ENCODE measurements at places on chromosomes 3 and 15.

DNA sequence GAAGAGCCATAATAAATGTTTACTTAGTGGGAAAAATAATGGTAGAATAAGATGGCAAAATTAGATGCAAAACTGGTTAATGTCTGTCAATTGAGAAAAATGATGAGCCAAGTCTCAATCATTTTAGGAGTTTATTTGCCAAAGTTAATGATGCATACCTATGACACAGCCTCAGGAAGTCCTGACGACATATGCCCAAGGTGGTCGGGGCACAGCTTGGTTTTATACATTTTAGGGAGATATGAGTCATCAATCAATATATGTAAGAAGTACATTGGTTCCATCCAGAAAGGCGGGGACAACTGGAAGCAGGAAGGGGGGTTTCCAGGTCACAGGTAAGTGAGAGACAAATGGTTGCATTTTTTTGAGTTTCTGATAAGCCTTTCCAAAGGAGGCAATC is 31.5 kb downstream of the CLEC3B start:
- no peak for DNase-seq

DNA sequence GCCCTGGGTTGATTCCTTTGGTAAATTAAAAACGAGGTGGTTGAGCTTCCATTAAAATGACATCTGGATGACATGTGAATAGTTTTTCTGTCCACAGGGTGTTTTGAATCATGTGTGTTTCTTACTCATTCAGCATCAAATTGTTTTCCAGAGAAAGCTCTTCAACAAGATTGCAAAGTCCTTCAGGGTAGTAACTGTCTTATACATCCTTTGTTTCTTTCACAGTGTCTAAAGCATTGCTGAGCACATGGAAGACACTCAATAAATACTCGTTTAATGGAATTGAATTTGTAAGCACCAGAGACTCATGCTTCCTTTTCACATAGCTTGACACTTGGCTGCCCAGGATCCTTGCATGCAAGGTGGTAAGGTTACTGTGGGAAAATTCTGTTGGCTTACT is 223.1 kb upstream of the CNTN6 start:
- no peak for DNase-seq

GRCh38 chr15:46858150-46858549 is 859.2 kb upstream of the SEMA6D start:
- DNase-seq: no peak

GRCh38 chr3:123027292-123028232 is at the start of gene SEMA5B:
TSS of gene SEMA5B (minus strand) at chr3:123027763. CDS start at chr3:122961263, 66,500 bp downstream.
- no peak for DNase-seq

- DNase-seq: no peak
Measured at GRCh38 chr15:34769711-34770110, 14.9 kb upstream of the GJD2 start.

DNA sequence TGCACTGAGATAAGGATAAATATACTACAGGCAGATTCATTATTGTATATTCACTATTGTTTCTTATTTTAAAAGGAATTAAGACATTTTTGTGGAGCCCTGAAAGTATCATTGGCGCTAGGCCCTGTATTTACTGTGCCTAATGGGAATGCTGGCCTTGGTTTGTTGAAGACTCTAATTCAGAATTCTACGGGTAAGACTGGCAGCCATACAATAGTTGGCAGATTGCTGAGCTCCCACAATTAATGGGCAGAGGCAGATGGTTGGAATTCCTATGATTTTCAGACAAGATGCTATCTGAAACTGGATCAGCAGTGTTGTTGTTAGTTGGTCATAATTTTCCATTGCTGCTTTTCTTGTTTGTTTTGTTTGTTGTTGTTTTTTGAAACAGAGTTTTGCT is 14.7 kb downstream of the PGBD4 start:
- no peak for DNase-seq

DNA sequence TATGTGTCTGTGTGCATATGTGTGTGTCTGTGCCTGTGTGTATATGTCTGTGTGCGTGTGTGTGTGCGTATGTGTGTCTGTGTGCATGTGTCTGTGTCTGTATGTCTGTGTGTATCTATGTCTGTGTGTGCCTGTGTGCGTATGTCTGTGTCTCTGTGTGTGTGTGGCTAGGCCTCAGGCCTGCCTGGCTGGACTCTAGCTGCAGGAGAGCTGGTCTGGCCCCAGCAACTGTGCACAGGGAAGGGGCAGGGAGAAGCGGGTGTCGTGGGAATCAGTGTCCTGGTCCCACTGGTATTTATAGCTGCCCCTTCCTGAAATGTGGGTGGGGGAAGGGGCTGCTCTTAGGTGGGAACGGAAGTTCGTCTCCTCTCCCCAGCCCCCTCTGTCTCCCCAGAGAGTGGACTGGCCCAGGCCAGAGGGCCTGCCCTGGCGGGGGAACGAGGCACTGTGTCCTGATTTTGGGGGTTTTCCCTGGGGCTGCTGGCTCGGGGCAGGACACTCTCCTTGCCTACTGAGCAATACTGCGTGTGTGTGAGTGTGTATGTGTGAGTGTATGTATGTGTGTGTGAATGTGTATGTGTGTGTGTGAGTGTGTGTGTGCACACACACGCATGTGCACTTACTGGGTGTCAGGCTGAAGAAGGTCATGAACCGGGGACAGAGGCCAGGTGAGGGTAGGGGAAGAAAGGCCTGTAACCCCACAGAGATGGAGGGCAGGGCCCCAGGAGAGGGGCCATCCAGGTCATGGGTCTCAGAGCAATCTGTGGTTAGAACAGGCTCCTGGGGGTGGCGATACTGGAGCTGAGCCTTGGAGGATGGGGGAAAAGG is 6.6 kb downstream of the CSPG4 start:
- DNase-seq: no peak

- no peak for DNase-seq
Measured at GRCh38 chr3:89234620-89235019, 127.2 kb downstream of the EPHA3 start.

DNA sequence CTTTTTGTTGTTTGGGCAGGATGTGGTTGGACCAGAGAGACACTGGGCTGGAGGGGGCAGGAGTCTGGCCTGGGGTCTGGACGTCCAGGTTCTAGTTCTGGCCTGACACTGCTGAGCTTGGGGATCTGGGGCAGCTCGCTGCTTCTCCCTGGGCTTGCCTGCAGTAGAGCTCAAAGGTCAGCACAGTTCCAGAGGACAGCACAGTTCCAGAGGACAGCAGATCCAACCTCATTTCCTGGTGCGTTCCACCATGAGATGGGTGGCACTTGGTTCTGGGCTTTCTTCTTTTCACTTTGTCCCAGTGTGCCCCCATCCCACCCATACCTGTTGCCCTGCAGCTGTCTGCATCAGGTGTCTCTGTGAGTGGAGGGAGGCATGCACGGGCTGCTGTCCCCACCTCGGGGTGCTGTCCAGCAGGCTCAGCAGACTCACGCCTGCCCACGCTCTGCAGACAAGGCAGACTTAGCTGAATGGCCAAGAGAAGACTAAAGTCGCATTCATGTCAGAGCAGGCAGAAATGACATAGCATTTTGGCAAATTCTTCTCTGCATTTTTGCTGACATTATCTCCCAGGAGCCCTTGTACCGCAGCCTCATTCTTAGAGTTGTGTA is 16.7 kb downstream of the CACNA2D3 start:
- DNase-seq: no peak

- no peak for DNase-seq
Measured at GRCh38 chr3:15113471-15113870, 14.5 kb upstream of the RBSN start.

Measured in CD4-positive, alpha-beta T cell (primary cell).